NCI-H1105 treated with DMSO at 0.1 percent for 48 hours (cell line): ENCODE measurements at places on chromosomes 11 and 22.
A peak's percentile ranks its signal among the peaks of the same experiment; 100 is the strongest.

GRCh38 chr11:79276736-79277325, 164.0 kb downstream of the TENM4 start:
- DNase-seq, result peak; percentile 14

DNA sequence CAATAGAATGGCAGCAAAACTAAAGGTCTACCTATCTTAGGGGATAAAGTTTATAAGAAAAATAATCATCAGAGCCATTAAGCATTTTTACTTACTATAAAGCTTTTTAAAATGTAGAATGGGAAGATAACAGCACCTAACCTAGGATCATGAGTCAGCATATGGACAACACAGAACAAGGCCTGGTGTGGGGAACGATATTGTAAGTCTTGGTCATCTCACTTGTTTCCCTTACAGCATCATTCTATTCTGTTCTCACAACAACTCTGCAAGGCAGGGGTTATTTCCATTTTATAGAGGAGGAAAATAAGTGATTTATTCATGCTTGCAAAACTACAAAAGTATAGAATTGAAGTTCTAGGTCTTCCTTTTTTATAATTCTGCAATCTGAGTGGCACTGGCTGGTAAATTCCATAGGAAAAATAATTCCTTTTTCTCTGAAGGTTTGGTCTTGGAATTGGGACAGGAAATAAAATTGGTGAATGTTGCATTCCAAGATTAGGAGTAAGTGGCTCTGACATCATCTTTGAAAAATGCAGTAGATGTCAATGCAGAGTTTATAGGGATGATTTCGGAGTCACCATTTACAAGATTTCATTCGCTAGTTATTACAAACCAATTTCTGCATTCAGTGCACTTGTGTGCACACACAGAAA, 423.0 kb downstream of the DYNC2H1 start:
- DNase-seq, result no peak

DNA sequence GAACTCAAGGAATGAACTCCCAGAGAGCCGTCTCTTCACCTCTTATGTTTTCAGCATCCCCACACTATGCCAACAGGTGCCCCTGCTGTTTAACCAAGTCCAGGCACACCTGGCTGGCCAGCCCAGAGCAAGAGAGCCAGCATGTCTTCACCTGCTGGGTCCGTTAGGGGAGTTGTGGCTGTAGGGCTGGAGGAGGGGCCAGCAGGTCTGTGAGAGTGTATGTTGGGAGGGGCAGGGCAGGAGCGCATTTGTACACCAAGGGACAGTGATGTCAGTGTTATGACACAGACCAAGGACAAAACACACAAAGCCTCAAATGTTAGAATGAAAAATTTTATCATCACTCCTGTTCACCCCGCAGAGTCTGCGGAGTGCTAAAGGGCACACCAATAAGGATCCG, 5.8 kb downstream of the PATZ1 start:
- no peak for DNase-seq

GRCh38 chr22:37797874-37798500, 9.7 kb upstream of the GCAT start:
- DNase-seq, result no peak

DNA sequence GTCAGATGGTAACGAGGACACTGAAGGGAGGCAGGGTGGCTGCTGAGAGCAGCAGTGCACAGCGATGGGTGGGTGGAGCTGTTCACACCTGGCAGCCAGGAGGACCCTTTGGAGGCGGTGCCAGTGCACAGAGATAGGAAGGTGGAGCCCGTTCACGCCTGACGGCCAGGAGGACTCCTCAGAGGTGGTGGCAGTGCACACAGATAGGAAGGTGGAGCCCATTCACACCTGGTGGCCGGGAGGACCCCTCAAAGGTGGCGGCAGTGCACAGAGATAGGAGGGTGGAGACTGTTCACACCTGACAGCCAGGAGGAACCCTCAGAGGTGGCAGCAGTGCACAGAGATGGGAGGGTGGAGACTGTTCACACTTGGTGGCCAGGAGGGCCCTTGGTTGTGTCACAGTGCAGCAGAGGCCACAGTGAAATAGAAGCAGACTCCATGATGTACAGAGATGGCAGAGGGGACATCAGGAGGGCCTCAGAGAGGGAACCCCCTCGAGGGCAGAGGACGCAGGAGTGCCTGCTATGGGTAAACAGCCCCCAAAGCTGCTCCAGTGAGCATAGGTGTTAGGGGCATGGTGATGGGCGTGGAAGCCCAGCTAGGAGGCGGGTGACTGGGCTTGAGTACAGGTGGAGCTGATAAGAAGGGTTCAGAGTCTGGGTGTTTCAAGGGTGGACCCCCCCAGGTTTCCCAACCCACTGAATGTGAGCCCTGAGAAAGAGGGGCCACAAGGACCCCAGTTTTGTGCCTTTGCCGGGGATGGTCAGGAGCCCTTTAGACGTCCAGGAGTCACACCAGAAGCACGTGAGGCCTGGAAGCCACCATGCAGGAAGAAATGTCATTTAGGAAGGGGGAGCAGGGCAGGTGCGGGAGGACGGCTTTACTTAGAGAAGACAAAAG, 566.7 kb downstream of the BRD1 start:
- DNase-seq, result no peak

- DNase-seq, result no peak
Measured at GRCh38 chr11:126596474-126596873, 241.0 kb downstream of the ST3GAL4 start.
